Camera-type eye (tissue), 1 donor: ENCODE measurements at places on chromosomes 2 and 18. TPM values are rescaled to one million over a fixed set of nuclear protein-coding genes. Genes with fewer than 3 reads are reported as not detected.

Gene SLC4A3
- 9.8 TPM for total RNA-seq

Gene PPP1R1C
- 9.6 TPM for total RNA-seq

Gene CLHC1
- total RNA-seq, result 40.6 TPM

Gene HOXD4
- 0.33 TPM for total RNA-seq

Gene VAMP8
- 8.5 TPM for total RNA-seq

Gene PSME4
- total RNA-seq, result 69.7 TPM

Gene DNAH6
- total RNA-seq, result 2.5 TPM

Gene LRRC30
- total RNA-seq, result 0.49 TPM

Gene KIAA2012
- not detected for total RNA-seq

Gene KCNS3
- total RNA-seq, result 10.9 TPM

Gene LRP1B
- total RNA-seq, result 9.5 TPM

Gene RSAD2
- 7.9 TPM for total RNA-seq
